ENCODE measurements at places on chromosomes 16 and 17. TPM values are rescaled to one million over a fixed set of nuclear protein-coding genes. Genes with fewer than 3 reads are reported as not detected.

Gene ZG16
- not detected for total RNA-seq

Gene FGF11
- 1.8 TPM for total RNA-seq

Gene MRPS7
- 38.6 TPM for total RNA-seq

Gene CHD9NB
- 2.1 TPM for total RNA-seq

Gene CA5A
- total RNA-seq = not detected
